Naive thymus-derived CD4-positive, alpha-beta T cell (primary cell): ENCODE measurements at places on chromosomes 7 and 10.

DNA sequence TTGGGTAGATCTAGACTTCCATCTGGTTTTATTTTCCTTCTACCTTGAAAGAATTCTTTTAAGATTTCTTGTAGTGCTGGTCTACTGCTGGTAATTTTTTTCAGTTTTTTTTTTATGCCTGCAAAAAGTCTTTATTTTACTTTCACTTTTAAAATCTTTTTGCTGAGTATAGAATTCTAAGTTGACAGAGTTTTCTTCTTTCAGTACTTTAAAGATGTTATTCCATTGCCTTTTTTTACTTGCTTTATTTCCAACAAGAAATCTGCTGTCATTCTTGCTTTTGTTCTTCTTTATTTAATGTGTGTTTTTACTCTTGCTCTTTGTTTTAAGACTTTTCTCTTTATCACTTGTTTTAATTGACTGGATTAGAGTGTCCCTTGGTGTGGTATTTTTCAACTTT, 36.1 kb upstream of the HECTD2 start:
- DNase-seq = no peak

- no peak for DNase-seq
Observed at GRCh38 chr10:77377678-77378352, 259.8 kb downstream of the KCNMA1 start.

DNA sequence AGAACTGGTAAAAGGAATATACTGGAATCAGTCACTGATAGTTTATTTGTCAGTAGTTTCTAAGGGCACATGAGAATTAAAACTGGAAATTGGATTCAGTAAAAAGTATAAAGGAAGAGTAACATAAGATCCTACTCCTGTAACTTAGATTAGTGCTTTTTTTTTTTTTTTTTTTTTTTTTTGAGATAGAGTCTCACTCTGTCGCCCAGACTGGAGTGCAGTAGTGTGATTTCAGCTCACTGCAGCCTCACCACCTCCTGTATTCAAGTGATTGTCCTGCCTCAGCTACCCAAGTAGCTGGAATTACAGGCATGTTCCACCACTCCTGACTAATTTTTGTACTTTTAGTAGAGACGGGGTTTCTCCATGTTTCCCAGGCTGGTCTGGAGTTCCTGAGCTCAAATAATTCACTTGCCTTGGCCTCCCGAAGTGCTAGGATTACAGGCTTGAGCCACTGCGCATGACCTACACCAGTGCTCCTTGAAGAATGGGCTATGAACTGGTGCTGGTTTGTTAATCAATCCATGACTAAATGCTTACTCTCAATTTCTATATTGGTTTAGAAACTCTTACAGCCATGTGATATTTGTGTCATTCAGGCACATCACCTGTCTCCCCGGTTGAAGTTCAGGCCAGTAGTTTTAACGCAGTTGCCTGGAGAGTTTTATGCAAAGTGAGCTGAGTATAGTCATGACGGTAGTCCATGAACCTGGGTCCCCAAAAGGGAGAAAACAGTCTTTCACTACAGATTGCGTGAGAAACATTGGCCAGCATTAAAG, 65.0 kb downstream of the ZEB1 start:
- DNase-seq = no peak

DNA sequence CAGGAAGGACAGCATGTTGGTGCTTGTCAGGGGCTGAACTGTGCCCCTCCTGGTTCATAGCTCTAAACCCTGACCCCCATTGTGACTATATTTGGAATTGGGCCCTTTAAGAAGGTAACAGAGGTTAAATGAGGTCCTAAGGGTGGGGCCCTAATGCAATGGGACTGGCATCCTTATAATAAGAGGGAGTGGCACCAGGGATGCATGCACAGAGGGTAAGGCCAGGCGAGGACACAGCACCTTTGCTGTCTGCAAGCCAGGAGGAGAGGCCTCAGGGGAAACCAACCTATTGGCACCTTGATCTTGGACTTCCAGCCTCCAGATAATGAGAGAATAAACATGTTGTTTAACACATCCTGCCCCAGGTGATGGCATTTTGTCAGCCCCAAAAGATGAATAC, 61.3 kb upstream of the EBF3 start:
- no peak for DNase-seq

DNA sequence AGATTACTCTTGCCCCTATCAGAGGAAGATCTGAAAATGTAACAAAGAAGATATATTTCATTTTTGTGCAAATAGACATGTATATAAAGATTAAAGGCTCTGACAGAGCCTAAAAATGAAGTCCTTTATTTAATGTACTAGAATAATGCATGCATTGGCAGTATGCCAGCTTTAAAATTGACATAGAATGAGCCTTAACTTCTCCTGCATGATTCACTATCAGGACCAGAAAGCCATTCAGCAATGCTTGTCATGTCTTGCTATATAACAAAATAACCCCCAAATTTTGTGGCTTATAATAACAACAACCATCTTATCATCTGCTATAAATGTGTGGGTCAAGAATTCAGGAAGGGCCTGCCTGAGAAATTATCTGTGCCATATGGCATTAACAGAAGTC, 411.9 kb downstream of the GRM8 start:
- no peak for DNase-seq

- DNase-seq = no peak
Observed at GRCh38 chr10:75613685-75614504, 182.5 kb downstream of the LRMDA start.

GRCh38 chr7:83861876-83862275, 212.9 kb upstream of the SEMA3E start:
- no peak for DNase-seq

DNA sequence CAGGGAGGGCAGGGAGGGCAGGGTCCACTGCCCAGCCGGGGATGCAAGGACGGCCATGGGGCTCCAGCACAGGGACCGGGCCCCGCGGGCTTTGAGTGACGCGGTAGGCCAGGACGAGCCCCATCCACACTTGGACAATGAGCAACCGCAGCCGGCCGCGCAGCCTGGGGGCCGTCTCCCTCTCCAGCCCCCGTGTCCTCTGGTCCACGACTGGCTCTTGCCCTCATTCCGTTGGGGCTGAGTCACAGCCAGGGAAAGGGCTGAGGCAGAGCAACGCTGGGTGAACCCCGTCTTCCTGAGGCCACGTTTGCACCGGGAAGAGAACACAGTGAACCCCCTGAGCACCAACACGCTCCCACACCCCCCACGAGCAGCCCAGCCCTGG, 23.7 kb downstream of the SHH start:
- DNase-seq = no peak

- DNase-seq = no peak
Observed at GRCh38 chr7:78594156-78594555, 795.6 kb downstream of the PHTF2 start.

DNA sequence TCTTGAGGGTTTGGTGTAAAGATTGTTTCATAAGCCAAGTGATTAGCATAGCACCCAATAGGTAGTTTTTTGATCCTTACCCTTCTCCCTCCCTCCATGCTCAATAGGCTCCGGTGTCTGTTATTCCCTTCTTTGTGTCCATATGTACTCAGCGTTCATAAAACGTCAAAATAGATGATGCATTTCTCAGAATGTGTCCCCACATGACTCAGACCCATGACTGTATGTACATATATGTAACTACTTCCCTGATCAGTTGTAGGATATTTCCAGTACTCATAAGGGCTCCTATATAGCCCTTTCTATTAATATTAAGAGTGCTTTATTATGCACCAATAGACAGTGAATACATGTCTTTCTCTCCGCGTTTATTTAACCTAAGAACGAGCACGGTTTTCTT, 466.9 kb downstream of the KIF20B start:
- no peak for DNase-seq

DNA sequence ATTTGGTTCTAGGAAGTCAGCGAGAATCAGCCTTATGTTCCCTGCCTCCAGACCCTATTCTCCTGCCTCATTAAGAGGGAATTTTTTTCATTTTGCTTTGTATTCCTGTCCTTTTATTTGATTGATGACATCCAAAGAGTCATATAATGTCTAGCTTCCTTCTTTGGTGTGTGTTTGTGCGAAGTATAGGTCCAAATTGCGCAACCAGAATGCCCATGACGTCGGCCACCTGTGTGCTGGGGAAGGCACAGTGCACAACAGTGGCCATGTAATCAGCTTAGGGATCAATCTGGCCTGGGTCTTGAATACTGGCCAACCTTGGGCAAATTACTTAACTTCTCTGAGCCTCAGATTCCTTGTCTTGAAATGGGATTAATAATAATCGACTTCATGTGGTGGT, 206.2 kb downstream of the VTI1A start:
- DNase-seq = no peak

- no peak for DNase-seq
Observed at GRCh38 chr7:85483177-85483576, 296.3 kb upstream of the SEMA3D start.

GRCh38 chr10:7260412-7260900, 150.4 kb downstream of the SFMBT2 start:
- no peak for DNase-seq

DNA sequence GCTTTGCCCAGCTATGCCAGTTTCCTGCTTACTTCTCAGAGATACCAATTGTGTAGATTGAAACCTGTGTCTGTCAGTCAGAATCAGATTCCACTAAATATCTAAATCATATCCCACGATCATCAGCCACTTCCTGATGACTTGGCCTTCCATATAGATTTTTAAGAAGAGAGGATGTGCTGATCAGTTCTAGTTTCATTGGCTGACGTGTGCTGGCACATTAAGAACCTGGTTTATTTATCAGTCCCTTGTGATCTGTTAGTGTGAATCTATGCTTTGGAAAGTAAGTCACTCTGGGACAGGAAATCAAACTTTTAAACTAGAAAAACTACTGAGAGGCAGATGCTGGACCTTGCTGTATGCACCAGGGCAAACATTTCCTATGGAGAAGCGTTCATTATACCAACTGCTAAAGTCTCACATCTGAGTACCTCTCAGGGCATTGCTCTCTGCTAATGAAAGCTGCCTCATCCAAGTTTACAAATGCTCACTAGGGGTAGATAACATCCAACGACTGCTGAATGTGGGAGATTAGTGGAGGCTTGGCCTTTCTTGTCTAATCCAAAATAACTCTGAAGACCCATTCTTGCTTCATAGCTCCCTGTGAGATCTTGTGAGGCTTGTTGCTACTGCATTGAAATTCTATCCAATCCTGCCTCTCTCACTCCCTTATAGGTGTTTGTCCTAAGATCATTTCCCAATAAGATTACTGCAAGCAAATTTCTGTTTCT, 109.1 kb downstream of the ARL4A start:
- DNase-seq = no peak

DNA sequence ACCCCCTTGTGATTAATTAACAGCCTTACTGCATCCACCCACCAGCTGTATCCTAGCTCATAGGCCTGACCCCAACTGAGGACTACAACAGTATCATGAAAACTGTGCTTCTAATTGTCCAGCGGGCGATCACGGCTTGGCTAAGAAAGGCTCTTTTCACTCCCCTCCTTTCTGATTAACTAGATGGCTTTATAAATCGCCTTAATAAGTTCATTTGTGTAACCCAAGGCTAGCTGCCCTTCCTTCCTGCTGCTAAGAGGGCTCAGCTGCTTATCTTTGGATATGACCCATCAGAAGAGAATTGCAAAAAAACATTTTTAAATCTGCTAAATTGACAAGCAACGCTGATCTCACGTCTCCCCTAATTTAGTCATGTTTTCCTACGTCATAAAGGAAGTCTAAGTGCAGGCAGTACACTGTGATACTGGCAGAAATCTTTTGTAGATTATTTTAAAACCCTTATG, 163.0 kb upstream of the LAMB4 start:
- no peak for DNase-seq

- DNase-seq = no peak
Observed at GRCh38 chr10:35063837-35064454, 26.2 kb downstream of the CUL2 start.

DNA sequence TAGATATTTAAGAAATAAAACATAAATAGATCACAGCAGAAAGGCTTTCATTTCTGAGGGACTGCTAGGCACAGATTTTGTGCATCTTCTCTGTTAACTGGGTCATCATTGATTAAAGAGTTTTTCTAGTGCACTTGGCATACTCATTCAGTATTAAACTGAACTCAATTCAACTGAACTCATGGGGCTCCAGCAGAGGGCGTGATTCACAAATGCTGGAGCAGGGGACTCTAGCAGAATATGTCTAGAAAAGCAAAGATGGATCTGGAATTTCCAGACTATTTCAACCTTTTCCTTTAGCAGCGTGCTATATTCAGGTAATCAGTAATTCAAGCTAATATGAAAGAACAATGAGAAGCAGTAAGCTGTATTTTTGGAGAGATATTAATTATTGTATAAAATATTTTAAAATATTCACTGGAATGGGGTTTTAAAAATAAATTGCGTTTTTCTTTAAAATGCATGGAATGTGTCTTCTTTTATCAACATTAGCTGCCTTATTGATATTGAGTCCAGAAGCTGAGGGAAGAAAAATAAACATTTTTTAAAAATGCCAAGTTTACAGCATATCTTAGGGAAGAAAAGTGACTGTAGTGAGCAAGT, 296.8 kb upstream of the CACNA2D1 start:
- no peak for DNase-seq

DNA sequence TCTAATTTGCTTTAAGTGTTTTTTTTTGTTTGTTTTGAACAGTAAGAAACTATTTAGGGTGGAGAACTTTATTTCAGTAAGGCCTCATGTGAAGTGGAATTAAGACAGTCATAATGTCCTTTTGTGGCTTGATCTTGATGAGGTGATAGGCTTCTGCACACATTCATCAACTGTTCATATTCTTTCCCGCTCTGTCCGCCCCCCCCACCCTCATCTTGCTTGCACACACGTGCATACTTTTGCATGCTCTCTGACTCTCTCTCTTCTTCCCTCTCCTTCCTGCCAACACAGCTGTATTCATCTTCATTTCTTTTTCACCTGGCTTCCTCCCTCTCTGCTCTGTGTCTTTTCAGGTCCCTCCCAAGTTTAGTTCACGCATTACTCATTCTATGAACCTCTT, 429.6 kb downstream of the AUTS2 start:
- DNase-seq = no peak

DNA sequence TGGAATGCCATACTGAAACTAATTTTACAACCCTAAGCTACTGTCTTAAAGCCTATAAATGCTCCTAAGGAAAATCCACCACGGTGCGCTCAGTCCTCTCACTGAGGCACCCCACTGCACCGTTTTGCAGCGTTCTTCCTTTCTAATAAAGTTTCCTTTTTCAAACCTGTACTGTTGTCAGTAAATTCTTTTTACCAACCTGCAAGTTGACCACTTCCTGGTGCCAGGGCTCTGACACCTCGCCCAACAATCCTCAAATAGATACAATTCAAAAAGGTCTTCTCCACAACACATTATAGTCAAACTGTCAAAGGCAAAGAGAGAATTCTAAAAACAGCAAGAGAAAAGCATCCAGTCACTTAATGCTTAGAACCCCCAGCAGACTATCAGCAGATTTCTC, 42.8 kb downstream of the HERPUD2 start:
- no peak for DNase-seq

DNA sequence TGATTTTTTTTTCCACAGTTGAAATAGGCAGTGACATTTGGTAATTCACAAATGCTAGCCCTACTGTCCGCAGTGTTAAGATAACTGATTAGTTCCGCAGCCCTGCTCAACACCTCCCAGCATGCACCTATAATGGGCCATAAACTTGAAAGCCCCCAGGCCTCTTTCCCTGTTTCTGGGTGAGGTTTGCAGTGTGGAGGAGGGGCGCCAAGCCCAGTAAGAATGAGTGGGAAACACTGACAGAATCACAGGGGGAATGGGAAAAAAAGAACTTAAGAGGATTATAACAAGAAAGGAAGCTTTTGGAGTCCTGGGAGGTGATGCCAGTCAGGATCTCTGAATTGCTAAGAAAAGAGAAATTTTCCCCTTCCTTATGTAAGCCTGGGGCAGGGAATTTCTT, 39.6 kb upstream of the SP8 start:
- DNase-seq = no peak

- DNase-seq = peak; percentile 36
Observed at GRCh38 chr10:119131512-119132240, 27.8 kb downstream of the DENND10 start.
